Stimulated activated CD4-positive, alpha-beta T cell treated with anti-CD3 and anti-CD28 coated beads, Interleukin-12 subunit alpha, Interleukin-12 subunit beta, amount 100 ng/mL, for 48 hours (primary cell): ENCODE measurements at places on chromosomes 11 and 22.

DNA sequence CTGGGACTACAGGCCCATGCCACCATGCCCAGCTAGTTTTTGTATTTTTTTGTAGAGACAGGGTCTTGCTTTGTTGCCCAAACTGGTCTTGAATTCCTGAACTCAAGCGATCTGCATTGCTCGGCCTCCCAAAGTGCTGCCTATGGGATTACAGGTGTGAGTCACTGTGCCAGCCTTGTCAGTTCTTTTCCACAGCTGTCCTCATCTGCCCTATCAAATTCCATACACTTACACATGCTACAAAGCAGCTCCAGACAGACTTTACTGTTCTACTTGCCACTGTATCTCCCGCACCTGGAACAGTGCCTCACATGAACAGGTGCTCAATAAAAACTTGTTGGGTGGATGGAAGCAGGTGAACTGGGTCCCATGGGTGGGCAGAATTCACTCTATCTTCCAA is 8.2 kb downstream of the STX5 start:
- no peak for DNase-seq

- no peak for DNase-seq
Measured at GRCh38 chr11:91805293-91805692, 419.3 kb upstream of the FAT3 start.

- no peak for DNase-seq
Measured at GRCh38 chr22:42807185-42807584, 49.9 kb downstream of the ARFGAP3 start.

DNA sequence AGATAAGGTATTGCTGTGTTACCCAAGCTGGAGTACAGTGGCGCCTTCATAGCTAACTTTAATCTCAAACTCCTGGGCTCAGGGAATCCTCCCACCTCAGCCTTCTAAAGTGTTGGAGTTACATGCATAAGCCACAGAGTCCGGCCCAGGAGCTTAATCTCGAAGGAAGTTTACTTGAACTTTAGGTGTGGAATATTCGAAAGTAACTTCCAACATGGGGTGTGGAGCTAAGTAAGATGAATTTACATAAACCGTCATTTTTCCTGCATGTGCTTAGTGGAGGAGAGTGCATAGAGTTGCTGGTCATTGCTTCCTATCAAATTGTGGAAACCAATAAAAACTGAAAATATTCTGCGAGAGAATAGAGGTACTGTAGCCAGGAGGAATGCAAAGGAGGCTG is 1.5 kb downstream of the ATG13 start:
- no peak for DNase-seq

GRCh38 chr11:128379587-128380580 is 207.5 kb downstream of the ETS1 start:
- DNase-seq, result peak; percentile 14

- DNase-seq, result no peak
Measured at GRCh38 chr11:2099516-2100349, 39.5 kb downstream of the IGF2 start.

- peak; percentile 51 for DNase-seq
Measured at GRCh38 chr11:124865902-124866851, 945 bp downstream of the ROBO3 start.

- DNase-seq, result no peak
Measured at GRCh38 chr11:130269326-130269943, 45.3 kb downstream of the ZBTB44 start.

DNA sequence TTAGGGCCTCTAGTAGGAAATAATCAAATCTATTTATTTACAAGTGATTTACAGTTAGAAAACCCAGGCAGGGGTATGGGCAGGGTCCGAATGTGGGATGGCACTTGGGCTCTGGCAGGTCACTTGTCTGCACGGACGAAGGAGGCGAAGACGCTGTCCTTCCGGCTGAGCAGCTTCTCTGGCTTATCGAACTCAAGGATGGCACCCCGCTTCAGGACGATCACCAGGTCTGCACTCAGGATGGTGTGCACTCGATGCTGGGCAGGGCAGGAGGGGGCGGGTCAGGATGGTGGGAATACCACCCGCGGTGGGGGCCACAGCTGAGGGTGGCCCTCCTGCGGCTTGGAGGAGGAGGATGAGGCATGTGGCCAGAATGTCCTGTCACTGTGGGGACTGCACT is 4.4 kb upstream of the KCNJ11 start:
- DNase-seq, result no peak

GRCh38 chr11:102244681-102245409 is 72.4 kb upstream of the BIRC3 start:
- DNase-seq, result no peak

DNA sequence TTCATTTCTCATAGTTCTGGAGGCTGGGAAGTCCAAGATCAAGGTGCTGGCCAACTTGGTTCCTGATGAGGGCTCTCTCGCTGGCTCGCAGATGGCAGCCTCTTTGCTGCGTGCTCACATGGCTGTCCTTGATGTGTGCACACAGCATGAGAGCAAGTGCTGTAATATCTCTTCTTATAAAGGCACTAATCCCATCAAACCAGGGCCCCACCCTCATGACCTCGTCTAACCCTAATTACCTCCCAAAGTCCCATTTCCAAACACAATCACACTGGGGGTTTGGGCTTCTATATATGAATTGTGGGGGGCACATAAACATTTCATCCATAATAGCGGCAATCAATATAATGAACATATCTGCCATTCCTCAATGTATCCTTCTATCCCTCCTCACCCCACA is 1062.1 kb downstream of the BRD1 start:
- no peak for DNase-seq

GRCh38 chr11:102138670-102139069 is 28.4 kb downstream of the YAP1 start:
- DNase-seq, result no peak

DNA sequence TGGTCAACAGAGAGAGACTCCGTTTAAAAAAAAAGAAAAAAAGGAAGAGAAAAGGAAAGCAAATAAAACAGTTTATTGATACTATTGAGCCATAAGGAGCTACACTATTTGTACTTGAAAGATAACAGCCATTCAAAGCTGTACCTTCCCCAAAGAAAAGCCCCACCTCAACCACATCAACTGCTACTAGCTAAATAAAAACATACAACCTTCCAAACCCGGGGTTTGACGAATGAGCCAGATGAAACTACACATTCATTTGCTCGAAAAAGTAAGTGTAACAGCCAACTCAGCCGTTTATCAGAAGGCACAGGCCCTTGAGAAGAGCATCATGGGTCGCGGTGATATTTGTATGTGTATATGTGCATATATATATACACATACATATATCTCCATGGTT is 78.4 kb downstream of the SIK3 start:
- no peak for DNase-seq

- no peak for DNase-seq
Measured at GRCh38 chr11:66467756-66468155, 1.1 kb downstream of the PELI3 start.

DNA sequence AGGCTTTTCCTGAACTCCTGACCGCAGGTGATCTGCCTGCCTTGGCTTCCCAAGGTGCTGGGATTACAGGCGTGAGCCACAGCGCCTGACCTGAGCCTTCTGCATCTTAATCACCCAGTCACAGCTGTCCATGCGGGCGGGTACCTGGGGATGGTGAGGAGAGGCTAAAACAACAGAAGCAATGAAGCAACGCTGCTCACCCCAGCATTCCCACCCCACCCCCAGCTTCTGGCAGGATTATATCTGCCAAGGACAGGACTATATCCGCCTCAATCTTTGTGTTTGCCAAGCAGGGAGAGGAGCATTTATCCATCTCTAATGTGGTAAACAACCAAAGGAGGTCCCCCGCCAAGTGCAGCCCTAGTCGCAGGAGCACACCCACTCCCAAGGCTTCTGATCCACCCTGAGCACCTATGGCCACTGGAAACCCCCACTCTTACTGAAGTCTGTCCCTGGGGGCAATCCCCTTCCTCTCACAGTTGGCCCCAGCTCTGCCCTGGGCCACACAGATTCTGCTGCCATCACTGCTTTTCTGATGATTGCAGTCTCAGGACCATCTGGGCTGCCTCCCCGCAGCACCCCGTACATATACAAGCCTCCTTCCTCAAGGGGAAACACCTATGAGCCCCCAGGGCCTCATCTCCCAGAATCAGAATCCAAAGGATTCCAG is 8.8 kb upstream of the LGALS2 start:
- no peak for DNase-seq

- no peak for DNase-seq
Measured at GRCh38 chr22:30245181-30245984, 1.2 kb downstream of the LIF start.

DNA sequence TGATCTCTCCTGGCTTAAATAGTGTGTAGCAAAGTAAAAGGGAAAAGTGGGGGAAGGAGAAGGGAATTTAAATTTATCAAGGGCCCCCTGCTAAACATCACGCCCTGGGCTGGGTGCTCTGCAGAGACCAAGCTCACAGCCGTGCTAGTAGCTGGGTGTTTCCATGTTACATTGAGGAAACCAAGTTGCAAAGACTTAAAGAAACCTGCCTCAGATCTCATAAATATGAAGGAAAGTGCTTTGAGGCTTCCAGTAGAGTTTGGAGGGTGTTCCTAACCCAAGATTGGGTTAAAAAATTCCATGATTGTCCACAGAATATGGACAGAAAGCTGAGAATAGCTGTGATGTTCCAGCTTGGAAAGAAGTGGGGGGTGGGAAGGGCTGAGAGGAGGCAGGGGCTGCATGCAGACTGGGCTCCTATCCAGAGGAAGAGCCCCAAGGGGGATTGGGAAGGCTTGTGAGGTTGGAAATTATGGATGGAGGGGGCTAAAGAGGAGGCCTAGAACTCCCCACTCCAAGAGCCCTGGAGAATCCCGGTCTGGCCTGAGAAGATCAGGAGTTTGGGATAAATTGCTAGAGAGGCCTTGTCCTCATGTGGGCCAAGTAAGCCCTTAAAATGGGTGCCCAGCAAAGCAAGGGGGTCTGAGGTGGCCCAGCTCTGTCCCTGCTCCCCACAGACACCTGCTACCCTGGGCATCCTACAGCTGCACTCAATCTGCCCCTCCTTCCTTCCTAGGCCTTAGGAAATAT is 25.0 kb upstream of the OAF start:
- no peak for DNase-seq

DNA sequence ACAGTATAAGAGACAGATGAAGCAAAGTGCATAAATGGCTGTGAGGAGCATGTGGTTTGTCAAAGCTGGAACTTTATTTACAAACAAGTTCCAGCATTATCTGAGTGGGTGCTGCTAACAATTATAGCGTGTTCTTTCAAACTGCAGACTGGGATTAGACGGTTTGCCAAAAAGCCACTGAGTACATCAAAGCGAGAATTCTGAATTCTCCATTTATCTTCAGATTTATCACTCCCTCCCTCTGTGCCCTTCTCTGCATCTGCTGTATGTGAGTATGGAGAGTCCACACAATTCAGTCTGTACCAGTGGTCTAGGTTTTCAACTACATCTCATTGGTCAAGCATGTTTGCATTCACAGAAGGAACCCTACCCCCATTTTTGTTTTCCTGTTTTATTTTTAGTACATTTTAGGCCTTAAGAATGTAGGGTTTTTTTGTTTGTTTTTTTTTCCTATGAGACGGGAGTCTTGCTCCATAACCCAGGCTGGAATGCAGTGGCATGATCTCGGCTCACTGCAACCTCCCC is 18.1 kb upstream of the INCENP start:
- no peak for DNase-seq

GRCh38 chr11:96051820-96052219 is 127.9 kb upstream of the MTMR2 start:
- DNase-seq, result no peak

- no peak for DNase-seq
Measured at GRCh38 chr11:45062974-45063635, 83.3 kb upstream of the PRDM11 start.

- DNase-seq, result no peak
Measured at GRCh38 chr11:126118806-126119205, 56.1 kb upstream of the CDON start.

- no peak for DNase-seq
Measured at GRCh38 chr22:46602025-46602424, 18.2 kb upstream of the GRAMD4 start.

- DNase-seq, result no peak
Measured at GRCh38 chr11:13415201-13415600, 47.8 kb downstream of the BTBD10 start.

- no peak for DNase-seq
Measured at GRCh38 chr11:120715239-120715638, 203.7 kb downstream of the GRIK4 start.

- DNase-seq, result no peak
Measured at GRCh38 chr22:47811971-47812370, 1049.5 kb downstream of the TBC1D22A start.

DNA sequence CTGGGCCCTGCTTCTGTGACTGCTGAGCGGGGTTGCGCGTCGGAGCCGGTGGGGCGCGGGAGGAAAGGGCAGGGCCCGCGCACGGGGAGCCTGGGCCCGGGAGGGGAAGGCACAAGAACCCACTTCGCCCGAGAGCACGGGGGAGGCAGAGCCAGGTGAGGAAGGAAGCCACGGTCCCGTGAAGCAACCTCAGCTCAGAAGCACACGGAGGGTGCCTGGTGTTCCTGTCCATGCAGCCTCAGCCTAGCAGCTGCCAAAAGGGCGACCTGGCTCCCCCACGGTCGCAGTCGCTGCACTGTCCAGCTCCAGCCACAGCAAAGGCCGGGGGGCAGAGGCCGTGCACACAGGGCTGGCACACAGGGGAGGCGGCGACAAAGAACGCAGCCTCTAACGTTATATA is 9.3 kb upstream of the CDC42BPG start:
- no peak for DNase-seq

DNA sequence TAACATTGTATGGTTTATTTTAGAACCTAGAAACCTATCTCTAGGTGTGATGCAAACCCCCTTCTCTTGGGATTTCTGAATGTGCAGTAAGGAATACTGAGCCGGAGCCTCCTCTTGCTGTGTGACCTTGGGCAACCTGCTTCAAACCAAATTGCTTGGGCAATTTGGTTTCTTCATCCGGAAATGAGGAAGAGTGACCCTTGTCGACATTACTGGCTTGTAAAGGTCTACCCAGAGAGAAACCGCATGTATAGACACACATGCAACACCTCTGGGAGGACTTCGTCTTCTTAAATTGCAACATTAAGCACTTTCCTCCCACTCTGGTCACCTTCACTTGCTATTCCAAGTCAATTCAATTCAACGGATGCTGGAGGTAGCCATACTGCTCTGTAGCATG is 19.6 kb upstream of the TP53I11 start:
- no peak for DNase-seq

GRCh38 chr11:843086-843734 is 558 bp downstream of the TSPAN4 start:
- DNase-seq, result no peak

DNA sequence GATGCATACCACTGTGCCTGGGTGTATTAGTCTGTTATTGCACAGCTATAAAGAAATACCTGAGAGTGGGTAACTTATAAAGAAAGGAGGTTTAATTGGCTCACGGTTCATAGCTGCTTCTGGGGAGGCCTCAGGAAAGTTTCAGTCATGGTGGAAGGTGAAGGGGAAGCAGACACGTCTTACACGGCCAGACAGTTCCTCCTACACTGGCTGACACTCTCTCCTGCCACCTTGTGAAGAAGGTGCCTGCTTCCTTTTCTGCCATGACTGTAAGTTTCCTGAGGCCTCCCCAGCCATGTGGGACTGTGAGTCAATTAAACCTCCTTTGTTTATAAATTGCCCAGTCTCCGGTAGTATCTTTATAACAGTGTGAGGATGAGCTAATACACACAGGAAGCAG is 33.6 kb upstream of the CD81 start:
- DNase-seq, result no peak
